ENCODE measurements at places on chromosomes 13 and 19.
A peak's percentile ranks its signal among the peaks of the same experiment; 100 is the strongest.

DNA sequence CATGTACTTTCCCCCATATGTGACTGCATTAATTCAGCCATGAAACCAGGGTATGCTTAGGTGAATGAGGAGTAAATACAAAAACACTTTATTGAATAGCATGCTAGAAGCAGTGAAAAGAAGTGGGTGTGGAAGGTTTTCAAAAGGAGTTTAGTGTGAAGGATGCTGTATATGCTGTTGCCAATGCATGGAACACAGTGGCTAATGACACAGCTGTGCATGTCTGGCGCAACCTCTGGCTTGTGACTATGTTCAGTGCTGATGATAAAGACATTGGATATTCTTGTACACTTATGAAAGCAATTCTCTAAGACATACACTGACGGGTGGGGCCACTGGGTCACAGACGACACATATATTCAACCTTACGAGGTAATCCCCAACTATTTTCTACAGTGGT, 55.2 kb downstream of the SOX21 start:
- DNase-seq: no peak

DNA sequence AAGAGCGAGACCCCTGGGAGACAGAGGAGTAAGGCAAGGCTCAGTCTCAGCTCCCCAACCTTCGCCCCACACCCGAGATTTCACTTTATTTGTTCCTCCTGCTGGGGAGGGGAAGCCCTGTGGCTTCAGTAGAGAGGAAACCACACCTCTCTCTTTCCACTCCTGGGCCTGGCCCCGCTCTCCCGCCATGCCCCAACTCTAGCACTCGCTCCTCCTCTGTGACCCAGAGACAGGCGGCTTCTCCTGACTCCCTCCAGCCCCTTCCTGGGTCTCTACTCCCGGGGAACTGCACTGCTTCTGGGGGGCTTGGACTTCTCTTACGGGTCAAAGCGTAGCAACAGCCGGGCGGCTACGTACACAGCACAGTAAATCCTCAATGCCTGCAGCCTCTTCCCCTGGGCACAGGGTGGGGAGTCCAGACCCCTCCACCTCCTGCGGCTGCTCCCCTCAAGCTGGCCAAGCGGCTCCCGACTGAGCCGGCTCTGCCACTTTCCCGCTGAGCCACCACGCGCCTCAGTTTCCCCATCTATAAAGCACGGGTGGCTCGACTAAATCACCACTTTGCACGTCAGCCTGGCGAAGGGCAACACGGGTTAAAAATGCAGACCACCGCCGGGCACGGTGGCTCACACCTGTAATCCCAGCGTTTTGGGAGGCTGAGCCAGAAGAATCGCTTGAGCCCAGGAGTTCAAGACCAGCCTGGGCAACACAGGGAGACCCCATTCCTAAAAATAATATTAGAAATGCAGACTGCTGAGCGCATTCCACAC, 1.4 kb downstream of the RNF126 start:
- peak; percentile 72 for DNase-seq

DNA sequence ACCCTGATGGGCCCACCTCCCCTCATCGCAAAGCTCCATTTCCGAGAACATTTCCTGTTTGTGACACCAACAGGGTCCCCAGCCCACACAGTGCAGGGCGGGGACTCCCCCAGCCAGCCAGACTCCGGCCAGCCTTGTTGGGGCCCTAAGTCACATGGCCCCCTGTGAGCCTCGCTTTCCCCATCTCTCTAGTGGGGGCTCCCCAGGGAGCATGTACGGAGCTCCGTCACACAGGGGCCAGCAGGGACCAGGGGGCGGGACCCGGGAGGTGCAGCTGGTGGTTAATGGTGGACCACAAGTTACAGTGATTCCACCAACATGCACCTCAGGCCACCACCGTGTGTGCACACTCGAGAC, 1.7 kb downstream of the TBXA2R start:
- peak; percentile 27 for DNase-seq

DNA sequence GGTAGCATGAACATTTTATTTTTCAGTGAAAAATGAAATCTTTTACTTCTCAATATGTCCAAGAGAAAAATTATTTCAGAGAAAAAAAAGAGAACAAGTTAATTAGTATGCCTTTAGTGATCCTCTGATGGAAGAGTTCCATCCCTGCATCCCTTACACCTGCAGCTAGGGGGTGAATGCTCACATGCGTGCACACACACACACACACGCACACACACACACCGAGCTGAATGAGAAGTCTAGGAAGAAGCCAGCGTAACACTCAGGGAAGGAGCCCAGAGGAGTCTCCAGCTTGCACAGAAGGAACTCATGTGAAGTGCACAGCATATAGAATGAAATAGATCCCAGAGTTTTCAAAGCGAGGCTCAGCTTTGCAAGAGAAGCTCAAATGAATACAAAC, 510.5 kb downstream of the IRS2 start:
- DNase-seq: no peak

Data from CD4-positive, alpha-beta T cell treated with Interferon gamma for 1 hour (primary cell).